RWPE2 (cell line): ENCODE measurements at places on chromosomes 2 and 18.

DNA sequence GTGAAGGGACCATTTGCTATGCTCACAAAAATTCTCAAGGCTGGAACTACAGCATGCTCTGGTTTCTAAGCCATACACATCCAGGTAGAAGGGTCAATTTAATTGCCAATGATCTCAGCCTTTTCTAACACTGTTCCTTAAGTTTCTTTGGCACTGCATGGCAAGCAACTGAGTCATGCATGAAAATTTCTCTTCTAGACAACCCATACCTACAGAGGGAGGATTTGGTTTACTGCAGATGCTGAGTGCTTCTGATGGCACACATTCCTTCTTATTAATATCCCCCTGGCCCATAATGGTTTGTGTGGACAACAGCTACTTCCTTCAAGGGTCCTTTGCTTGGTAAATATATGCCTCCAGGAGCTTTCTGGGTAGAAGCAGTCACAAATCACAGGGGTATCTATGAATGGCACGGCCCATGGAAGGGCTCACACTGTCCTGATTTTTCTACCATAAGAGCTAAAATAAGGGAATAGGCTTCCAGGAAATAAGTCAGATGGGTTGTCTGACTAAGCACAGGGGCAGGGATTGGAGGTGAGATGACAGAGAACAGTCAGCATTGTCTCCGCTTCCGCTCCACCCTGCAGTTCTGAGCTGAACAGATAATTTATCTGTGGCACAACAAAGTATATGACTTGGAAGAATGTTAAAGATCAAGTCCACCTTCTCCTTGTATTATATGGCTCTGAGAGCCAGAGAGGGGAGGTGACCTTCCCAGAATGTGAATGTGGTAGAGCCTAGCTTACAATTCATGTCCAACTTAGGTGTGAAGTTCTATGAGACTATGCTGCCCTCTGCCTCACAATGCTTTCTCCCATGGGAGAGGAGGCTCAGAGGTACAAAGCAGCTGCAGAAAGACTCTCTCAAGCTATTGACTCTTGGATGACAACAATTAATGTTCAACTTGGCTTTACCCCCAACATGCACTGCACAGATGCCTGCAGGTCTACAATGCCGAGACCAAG is 199.2 kb upstream of the TNP1 start:
- DNase-seq: no peak

GRCh38 chr2:14910654-14911053 is 278.1 kb downstream of the LRATD1 start:
- DNase-seq: no peak

DNA sequence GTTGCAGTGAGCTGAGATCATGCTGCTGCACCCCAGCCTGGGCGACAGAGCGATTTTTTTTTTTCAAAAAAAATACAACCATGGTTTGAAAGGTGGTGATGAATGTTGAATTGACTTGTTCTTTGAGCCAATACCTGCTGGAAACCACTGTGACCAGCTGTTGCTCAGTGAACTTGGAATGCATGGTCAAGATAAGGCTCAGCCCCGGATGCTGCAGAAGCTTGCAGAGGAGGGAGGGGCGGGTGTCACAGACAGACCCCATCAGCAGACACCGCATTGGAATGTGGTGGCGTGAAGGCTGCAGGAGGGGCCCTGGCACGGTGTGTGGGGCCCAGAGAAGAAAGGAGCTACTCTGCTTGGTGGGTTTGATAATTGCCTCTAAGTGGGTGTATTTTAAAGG is 91.6 kb downstream of the ITGB1BP1 start:
- no peak for DNase-seq

GRCh38 chr18:23662309-23663263 is at the start of gene ANKRD29:
Gene ANKRD29 (minus strand): TSS chr18:23662911. CDS start chr18:23662730, 181 bp downstream.
- DNase-seq: peak; percentile 62

DNA sequence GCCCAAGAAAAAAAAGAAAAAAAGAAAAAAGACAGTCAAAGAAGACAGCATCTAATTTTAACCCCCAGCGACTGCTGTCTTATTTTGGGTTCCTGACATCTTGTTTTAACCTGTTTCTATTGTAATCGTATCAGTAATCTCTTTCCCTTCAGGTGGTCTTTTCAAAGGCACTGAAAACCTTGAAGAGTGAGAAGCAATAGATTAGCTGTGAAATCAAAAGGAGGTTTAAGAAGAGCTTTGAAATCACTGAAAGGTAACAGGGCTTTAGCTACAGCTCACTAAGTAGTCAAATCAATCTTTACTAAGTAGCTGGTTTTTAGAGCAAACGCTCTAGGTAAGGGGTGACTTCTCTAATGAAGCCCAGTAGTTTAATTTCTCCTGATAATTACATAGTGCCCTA is 5.4 kb upstream of the TANC1 start:
- DNase-seq: no peak

DNA sequence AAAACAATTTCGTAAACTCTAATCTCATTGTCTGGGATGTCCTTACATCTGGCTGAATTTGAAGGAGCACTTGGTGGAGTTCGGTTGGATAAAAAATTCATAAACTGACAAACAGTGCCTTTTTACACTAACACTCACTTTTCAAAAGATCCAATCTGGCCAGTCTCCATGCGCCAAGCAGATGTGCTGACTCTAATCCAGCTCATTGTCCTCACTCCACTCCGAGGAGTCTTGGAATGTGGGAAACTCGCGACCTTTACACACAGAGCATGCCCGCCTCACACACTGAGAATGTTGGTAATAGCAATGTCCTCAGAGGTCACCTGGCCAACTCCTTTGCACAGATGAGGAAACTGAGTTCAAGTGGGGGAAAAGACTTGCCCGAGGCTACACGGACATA is 66.8 kb downstream of the XDH start:
- DNase-seq: no peak

DNA sequence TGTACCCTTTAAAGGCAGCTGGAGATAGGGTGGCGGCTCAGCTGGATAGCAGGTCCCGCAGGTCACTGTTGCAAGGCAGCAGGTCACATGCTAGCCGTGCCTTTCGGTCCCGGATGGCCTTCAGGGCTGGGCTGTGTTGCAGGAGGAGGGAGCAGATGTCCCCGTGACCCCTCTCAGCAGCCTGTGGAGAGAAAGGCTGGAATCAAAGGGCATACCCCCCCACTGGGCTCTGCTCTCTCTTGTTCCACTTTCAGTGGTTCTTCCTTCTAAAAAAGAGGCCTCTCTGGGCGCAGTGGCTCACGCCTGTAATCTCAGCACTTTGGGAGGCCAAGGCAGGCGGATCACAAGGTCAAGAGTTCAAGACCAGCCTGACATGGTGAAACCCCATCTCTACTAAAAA is 4.4 kb upstream of the ANKRD23 start:
- no peak for DNase-seq

DNA sequence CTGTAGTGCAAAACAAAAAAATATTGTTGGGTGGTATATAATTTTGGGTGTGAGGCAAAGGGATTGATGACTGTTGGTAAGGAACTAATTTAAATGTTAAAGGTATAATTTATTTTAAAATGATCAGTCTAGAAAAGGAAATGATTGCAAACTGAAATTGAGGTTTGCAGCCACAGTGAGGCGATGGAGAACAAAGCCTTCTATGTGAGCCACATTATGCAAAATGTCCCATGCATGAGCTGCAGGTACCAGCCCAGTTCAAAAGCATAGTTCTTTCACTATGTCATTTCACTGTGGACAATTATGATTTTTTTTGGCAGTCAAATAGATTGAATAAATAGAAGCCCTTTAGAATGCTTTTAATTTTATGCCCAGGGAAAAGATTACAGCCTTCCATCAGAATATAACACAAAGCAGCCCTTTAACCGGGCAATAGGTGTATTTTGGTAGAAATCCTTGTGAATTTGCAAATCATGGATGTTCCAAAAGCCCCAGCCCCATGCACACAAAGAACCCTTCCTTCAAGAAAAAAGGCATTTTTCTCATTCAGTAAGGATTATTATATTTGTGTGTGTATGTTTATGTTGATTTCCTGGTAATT is 1.7 kb downstream of the MAP2 start:
- DNase-seq: no peak

- DNase-seq: no peak
Measured at GRCh38 chr18:10453806-10454680, at the start of gene APCDD1. Gene APCDD1 (plus strand): TSS chr18:10454635. CDS start chr18:10454982, 347 bp downstream.

DNA sequence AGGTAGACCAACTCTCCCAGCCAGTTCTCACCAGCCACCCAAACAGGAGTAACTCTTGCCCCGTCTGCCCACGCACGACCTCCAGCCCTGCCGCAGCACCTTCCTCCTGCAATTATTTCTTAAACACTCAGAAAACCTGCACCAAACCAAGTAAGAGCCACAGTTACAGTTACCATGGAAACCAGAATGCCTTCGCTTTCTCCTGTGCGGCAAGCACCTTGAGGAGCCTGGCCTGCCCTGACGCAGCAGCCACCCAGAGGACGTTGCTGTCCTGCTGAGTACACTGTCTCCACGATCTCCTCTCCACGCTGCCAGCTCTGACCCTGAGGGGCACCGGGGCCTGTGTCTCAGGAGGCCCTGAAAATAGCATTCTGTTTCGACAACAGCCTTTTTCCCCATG is 94.3 kb upstream of the SMIM21 start:
- no peak for DNase-seq

DNA sequence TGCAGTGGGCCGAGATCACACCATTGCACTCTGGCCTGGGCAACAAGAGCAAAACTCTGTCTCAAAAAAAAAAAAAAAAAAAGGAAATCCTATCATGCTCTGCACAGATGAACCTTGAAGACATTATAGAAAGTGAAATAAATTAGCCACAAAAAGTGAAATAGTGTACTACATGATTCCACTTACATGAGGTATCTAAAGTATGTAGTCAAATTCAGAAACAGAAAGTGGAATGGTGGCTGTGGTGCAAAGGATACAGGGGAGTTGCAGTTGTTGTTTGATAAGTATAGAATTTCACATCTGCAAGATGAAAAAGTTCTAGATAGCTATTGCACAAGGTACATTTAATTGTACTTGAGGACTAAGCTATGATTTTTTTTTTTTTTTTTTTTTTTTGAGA is 5.2 kb downstream of the ZRANB3 start:
- no peak for DNase-seq

DNA sequence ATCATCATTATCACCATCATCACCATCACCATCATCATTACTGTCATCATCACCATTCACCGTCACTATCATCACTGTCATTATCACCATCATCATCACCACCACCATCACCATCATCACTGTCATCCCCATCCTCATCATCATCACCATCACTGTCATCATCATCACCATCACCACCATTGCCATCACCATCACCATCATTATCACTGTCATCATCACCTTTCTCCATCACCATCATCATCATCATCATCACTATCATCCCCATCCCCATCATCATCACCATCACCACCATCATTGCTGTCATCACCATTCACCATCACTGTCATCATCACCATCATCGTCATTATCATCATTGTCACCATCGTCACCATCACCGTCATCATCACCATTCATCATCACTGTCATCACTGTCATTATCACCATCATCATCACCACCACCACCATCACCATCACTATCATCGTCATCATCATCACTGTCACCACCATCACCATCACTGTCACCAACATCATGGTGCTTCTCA is 9.8 kb downstream of the HPCAL1 start:
- no peak for DNase-seq

- no peak for DNase-seq
Measured at GRCh38 chr18:63887424-63887823, at the start of gene SERPINB2. Gene SERPINB2 (plus strand): TSS chr18:63887705. CDS start chr18:63891445, 3,740 bp downstream.

- no peak for DNase-seq
Measured at GRCh38 chr2:27960237-27960912, 69.8 kb downstream of the BABAM2 start.

GRCh38 chr2:64354857-64355680 is 98.9 kb upstream of the LGALSL start:
- no peak for DNase-seq

- DNase-seq: no peak
Measured at GRCh38 chr2:165494573-165494972, 25.1 kb downstream of the CSRNP3 start.

DNA sequence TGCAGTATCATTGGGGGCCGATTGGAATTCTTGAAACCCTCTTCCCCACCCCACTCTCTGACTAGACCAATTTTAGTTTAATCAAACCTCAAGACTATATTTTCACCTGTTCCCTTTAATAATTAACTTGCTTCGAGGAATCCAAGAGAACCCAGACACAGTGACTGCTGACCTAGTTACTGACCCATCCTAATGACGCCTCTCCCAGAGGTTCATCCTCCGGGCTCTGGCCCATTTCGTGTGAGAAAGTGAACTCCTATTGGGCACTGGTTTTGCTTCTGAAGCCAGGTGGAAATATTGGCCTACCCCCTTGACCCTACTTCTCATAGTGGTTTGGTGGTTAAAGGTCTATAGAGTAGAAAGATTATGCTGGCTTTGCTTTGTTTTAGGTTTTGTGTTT is 39.9 kb downstream of the RPL37A start:
- DNase-seq: no peak

DNA sequence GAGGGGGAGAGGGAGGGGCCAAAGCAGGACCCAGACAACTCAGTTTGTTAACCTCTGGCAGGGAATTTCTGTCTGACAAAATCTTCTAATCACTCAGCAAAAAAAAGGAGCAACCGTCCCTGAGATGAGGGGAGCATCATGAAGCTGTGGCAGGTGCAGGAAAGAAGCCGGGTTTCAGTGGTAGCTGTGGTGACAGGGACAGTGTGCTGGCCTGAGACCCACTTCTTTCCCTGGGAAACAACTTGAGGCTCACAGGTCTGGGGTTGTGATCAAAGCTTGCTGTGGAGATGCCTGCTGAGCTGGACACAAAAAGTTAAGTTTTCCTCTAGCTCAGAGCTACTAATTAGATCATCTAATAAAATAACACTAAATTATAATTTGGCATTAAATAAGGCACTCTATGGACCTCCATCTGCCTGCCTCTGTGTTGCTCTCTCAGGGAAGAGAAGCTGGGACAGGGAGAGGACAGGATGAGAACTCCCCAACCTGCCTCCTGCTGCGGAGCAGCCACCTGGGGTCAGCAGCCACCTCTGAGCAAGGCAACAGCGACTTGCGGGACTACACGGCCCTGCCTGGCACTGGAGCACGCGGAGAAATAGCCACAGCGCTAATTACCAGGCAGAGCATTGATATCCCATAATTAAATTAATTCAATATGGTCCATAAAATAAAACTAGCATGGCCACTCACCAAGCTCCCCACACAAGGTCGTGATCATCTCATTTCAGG is 104.6 kb upstream of the TEX51 start:
- no peak for DNase-seq

GRCh38 chr2:31729442-31730092 is 148.8 kb upstream of the SRD5A2 start:
- DNase-seq: no peak

DNA sequence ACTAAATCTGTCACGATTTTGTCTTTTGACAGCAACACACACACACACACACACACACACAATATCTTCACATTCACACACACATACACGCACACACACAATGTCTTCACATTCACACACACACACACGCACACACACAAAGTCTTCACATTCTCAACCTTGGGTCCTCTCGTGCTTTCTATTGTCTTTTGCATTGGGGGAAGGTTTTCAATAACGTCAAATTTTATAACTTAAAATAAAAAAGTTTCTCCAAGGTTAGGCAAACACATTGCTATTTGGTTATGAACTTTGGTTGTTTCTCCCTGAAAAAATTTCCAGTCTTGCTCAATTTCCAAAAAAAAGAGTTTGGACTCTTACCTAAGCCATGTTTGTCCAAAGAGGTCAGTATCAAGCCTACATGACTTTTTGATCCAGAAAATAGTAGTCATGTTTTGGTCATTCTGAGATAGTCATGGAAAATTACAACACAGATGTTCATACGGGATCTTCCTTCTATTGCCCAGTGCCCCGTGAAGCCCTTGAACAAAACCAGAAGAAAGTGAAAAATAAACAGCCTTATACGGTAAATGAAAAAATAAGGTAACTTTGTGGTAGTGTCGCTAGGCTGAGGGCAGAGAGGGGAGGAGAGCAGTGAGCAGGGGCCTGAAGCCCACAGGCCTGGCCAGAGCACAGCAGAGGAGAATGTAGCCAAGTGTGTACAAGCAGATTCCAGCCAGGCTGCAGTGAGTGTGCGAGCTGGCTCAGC is 542.8 kb upstream of the ID2 start:
- no peak for DNase-seq
